ENCODE measurements at places on chromosomes 3 and 15.

- DNase-seq = no peak
These were observed 26.2 kb downstream of the RARB start for GRCh38 chr3:25454005-25454927.

- no peak for DNase-seq
These were observed 835 bp downstream of the ARIH2 start for GRCh38 chr3:48919215-48920138.

GRCh38 chr15:97597801-97598200 is 362.7 kb upstream of the ARRDC4 start:
- DNase-seq = no peak

DNA sequence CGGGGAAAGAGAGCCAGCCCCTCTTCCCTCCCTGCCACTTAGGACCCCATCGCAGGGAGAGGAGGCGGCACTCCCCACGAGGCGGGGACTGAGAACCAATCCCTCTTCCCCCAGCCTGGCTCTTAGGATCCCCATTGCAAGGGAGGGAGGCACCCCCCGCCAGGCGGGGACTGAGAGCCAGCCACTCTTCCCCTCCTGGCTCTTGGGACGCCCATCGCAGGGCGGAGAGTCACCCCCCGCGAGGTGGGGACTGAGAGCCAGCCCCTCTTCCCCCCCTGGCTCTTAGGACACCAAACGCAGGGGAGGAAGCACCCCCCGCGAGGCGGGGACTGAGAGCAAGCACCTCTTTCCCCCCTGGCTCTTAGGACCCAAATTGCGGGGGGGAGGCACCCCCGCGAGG is 34.2 kb upstream of the SSUH2 start:
- no peak for DNase-seq

GRCh38 chr3:189621948-189622603 is 9.1 kb upstream of the TP63 start:
- DNase-seq = no peak

Measured in NCI-H345 (cell line).